Activated CD4-positive, alpha-beta T cell treated with anti-CD3 and anti-CD28 coated beads, Interleukin-2, Interleukin-6, amounts not matched to agents 100 ng/mL and 50 ng/mL, durations not matched to agents 16 hours and 8 hours (primary cell): ENCODE measurements at places on chromosomes 6 and 20.

GRCh38 chr20:20743511-20744169 lies 31.2 kb upstream of the RALGAPA2 start:
- no peak for DNase-seq

DNA sequence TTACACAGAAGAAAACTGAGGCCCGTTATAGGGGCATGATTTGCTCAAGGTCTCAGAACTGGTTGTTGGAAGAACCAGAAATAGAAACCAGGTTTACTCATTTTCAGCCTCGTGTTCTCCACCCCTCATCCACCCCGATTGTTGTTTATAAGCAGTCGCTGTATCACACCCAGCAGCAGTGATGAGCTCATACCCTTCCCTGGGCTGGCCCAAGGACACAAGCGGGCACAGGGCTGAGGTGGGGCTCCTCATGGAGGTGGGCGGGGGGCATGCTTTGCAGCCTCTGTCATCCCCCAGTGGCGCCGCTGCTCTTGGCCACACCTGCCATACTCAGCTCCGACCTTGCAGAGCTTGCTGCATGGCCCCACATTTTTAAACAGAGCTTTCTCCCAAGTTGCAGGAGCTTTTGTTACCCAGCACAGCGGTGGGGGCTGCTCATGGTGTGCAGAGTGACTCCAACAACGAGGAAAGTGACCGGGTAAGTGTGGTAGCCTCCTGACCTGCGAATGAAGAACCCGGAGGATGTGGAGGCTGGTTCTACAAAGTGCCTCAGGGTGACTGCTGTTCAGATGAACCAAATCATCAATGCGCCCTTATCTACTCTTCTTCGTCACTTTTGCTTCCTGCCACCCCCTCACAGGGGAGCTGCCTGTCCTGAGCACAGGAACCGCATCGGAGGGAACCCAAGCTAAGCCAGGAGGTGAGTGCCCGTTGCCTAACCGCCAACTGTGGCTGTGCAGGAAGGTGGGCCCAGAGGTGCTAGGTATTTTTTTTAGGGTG lies 43.6 kb upstream of the NKX2-2 start:
- DNase-seq = peak; percentile 72

DNA sequence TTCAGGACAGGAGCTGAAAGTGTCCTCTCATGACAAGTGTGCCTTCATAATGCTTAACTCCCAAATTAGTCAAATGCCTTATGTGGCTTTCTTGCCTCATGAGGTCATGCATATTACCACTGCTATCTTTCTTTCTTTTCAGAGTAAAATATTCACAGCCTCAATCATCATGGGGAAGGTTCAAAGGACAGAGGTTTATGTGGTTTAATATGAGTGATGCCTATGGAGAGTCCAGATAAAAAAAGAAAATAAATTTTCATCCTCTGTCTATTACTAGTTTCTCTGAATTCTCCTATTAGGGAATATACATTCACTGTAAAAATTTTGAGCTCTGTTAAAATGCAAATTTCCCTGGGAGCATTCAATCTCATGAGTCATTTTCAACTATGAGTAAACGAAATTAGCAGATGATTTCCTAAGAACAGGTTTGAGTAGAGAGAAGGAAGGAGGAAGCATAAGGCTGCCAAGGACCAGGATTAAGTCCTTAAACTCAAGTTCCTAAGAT lies 396.9 kb upstream of the ADGRB3 start:
- DNase-seq = no peak

DNA sequence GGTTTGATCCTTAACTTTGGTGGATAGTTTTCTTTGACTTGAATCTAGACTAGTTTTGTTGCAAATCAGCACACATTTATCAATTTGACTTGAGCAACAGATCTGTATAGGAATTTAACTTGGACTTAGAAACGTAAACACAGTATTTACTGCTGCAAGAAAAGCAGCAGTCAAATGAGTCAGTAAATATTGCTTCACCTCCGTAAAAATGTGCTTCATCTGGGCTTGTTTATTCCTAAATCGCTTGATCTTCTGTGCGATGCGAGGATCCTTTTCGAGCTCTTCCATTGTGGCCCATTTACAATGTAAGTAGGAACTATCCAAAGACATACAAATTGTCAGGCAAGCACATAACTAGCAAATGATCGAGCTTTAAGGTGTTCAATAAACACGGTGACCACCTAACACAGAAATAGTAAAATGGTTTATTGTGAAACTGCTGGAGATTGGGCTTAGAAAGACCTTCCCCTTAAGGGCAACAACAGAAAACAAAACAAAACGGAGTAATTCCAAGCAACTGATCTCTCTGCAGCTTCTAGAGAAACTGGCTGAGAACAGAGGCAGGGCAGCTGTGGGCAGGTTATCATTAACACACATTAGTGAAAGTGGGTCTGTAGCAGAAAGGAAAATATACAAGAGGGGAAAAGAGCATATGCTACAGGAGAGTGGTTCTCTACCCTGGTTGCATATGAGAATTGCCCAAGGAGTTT lies 120.8 kb downstream of the CHD6 start:
- no peak for DNase-seq

DNA sequence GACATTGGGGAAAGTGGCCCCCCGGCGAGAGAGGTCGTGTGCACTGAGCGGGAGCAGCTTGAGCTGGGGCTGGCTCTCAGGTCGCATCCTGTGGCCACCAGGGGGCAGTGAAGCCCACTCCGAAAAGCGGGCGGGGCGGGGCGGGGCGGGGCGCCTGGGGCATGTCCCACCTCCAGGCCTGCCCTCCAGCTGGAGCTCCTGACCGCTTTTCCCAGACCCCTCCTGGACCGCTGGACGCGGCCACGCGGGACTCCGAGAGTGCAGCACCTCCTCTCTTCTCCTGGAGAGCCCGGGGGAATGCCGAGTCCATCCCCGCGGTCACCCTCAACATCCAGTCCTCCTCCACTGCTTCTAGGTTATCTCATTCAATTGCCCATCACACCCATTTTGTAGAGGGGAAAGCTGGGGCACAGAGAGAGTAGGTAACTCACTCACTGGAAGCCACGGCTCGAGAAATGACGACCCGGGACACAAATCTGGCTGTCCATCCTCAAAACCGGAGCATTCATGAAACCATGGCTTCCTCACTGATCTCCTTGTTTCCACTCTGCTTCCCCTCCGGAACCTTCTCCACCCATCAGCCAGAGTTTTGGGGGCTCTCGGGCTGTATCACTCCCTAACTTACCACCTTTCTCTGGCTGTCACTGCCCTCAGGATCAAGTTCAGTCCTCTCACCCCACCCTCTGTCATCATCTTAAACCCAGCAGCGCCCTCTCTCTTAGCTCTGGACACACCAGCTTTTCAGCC lies 24.1 kb downstream of the COX4I2 start:
- peak; percentile 84 for DNase-seq

DNA sequence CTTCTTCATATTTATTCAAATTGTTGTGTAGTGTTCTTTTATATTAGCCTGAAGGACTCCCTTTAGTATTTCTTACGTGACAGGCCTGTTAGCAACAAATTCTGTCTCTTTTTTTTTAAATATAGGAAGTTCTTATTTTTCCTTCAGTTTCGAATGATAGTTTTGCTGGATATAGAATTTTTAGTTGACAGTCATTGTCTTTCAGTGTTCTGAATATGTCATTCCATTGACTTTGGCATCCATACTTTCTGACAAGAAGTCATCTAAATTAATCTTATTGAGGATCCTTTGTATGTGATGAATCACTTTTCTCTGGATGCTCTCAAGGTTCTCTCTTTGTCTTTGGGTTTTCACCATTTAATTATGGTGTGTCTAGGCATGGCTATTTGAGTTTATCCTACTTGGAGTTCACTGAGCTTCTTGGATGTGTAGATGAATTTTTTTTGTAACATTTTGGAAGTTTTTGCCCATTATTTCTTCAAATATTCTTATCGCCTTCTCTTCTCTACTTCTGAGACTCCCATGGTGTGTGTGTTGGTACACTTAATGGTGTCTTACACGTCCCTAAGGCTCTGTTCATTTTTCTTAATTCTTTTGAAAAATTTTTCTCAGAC lies 82.5 kb upstream of the GTSF1L start:
- DNase-seq = no peak

DNA sequence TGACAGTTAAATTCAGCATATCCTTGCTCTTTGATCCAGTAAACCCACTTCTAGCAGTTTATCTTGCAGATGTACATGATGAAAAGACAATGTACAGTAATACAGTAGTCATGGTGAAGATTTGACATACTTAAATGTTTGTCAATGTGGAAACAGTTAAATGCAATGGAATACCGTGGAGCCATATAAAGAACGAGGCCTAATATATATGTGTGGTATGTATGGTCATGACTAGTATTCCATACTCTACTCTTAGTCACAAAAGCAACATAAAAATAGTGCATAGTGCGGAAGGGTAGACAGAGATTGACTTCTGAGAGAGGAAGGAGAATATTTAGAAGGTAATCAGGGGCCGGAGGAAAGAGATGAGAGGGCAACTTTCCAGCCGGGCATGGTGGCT lies 70.7 kb upstream of the ARMC2 start:
- no peak for DNase-seq

- DNase-seq = no peak
Observed at GRCh38 chr6:42566614-42567208, 2.9 kb downstream of the UBR2 start.

GRCh38 chr6:8073758-8074157 lies 9.6 kb upstream of the BLOC1S5 start:
- no peak for DNase-seq

GRCh38 chr6:77879527-77879926 lies 226.7 kb downstream of the MEI4 start:
- DNase-seq = no peak

DNA sequence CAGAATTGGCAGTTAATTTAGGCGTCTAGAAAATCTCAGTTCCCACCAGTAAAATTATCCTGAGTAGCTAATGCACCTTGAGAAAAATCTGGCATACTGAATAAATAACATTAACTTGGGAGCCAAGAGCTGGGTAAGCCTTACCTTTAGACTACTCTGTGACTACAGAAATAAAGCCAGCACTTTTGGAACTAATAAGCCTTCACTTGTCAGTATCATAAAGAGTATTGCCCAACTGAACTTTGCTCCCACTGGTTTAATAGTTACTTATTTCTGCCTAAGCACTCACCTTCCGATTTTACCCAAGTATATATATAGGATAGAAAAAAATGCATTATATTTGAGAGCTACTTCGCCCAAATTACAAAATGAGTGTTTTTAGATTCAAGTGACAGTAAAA lies 10.7 kb downstream of the FAM8A1 start:
- DNase-seq = no peak

GRCh38 chr20:15925376-15925775 lies 647.9 kb downstream of the KIF16B start:
- DNase-seq = no peak

DNA sequence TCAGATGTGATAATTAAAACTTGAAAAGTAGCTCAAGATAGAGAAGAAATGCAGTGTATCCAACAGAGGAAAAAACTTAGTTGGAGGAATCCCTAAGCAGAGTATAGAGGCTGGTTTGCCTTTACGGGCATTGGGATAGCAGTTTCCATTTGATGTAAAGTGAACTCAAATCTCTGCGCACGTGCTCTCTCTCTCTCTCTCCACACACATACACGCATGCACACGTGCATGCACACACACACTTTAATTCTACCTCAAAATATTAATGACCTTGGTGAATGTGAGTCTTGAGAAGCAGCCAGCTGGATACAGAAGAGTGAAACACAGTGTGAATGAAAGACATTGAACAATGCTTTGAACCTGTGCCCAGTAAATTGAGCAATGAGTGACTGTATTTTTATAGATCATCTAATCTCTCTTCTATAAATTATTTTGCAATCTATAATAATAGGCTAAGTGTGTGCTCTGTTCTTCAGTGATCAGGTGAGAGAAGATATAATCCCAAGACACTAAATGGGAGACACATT lies 247.7 kb upstream of the FAM83B start:
- DNase-seq = no peak

DNA sequence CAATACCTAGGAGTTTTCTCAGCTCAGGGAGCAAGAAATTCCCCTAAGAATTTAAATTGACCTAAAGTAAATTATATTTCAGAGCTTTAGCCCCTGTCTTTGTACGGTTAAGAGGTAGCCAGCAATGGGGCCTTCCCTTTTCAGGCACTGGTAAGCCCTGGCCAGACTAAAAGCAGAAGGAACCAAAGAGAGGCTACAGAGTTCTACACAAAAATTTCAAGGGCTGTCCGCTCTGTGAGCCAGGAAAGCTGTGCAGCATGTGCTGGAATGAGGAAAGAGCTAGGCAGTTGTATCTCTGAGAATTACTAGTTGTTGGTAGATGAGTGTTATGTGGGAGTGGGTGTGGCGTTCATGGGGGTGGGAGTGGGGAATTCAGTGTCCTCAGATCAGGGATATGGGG lies 96.3 kb upstream of the MAFB start:
- no peak for DNase-seq

- DNase-seq = no peak
Observed at GRCh38 chr20:34703424-34704176, 544 bp upstream of the TP53INP2 start.

- DNase-seq = no peak
Observed at GRCh38 chr6:6390849-6391602, 70.6 kb upstream of the F13A1 start.

DNA sequence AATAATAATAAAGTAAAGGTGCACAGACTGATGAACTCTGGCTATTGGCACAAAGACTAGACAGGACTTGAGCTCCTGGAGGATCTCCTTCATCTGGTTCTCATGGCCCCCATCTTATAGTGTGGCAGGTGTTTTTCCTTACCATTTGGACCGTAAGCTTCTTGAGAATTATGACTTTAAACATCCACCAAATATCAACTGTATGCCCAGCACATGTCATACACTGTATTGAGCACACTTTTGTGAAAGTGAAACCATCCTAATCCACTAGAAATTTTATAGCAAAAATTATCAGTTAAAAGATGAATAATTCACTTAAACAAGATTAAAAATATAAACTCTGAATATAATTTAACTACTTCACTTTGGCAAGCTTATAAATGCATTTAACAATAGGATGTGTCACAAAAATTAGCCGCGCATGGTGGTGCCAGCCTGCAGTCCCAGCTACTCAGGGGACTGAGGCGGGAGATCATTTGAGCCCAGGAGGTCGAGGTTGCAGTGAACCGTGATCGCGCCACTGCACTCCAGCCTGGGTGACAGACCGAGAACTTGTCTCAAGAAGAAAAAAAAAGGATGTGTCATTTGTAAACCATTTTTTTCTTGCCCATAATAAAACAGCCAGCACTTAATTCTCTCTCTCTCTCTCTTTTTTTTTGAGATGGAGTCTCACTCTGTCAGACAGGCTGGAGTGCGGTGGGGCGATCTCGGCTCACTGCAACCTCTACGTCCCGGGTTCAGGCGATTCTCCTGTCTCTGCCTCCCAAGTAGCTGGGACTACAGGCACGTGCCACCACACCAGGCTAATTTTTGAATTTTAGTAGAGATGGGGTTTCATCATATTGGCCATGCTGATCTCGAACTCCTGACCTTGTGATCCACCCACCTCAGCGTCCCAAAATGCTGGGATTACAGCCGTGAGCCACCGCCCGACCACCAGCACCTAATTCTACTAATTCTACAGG lies 9.1 kb downstream of the HIVEP2 start:
- DNase-seq = no peak

- no peak for DNase-seq
Observed at GRCh38 chr6:7252390-7252789, 60.6 kb downstream of the SSR1 start.

GRCh38 chr6:81774542-81774941 lies 22.1 kb upstream of the TENT5A start:
- DNase-seq = no peak
